ENCODE measurements at places on chromosomes 16 and 17.

DNA sequence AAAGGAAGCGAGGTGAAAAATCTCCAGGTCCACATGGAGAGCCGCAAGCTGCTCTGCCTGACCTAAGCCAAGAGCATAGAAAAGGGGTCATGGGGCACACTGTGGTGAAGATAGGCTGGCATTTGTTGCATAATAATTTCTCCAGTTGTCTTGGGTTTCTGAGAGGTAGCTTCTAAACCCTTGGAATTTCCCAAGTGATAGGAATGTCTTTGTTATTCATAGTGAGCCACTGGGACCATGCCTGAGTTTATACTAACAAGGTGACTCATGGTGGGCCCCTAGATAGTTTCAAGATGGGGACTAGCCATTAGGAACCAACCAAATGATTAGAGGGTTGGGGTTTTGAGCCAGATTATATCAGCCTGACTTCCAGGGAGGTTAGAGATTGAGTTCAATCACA, 25.6 kb downstream of the SOST start:
- no peak for DNase-seq

GRCh38 chr16:61887903-61888302, 148.3 kb downstream of the CDH8 start:
- peak; percentile 83 for DNase-seq

GRCh38 chr17:66461343-66461995, 159.1 kb downstream of the PRKCA start:
- DNase-seq, result no peak

DNA sequence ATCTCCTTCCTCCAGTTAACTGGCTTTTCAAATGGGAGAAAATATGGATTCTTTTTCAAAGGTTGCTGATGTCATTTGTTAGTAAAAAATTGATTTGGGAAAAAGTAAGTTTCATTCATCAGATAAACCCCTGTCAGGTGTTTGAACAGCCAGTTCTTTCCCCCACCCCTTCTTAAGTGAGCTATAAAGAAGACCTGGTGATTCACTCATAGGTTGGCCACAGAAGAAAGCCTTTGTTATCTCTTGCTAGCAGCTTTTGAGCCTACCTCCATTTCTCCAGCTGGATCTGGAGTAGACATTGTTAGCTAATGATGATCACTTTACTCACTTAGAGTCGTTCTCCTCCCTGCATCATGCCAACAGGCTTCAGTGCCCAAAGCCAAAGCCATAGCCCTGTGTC, 63.0 kb downstream of the NLK start:
- DNase-seq, result no peak

DNA sequence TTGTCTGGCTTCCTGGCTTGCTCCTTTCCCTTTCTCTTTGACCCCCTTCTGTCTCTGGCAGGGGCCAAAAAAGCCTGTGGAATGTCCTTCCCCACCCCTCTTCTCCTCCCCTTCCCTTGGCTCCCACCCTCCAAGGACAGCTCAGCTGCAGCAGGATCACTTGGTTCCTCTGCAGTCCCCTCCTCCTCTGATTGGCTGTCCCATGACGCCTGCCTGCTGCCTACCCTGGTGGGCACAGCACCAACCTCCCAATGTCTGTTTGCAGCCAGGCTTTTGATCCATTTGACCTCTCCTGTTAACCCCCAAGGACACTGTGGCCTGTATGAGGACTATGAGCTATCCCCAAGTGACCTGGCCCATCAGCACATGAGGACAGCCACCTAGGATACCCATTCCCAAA, 14.8 kb upstream of the MTMR4 start:
- peak; percentile 48 for DNase-seq

GRCh38 chr17:77632619-77633018, 325.9 kb upstream of the TNRC6C start:
- DNase-seq, result no peak

DNA sequence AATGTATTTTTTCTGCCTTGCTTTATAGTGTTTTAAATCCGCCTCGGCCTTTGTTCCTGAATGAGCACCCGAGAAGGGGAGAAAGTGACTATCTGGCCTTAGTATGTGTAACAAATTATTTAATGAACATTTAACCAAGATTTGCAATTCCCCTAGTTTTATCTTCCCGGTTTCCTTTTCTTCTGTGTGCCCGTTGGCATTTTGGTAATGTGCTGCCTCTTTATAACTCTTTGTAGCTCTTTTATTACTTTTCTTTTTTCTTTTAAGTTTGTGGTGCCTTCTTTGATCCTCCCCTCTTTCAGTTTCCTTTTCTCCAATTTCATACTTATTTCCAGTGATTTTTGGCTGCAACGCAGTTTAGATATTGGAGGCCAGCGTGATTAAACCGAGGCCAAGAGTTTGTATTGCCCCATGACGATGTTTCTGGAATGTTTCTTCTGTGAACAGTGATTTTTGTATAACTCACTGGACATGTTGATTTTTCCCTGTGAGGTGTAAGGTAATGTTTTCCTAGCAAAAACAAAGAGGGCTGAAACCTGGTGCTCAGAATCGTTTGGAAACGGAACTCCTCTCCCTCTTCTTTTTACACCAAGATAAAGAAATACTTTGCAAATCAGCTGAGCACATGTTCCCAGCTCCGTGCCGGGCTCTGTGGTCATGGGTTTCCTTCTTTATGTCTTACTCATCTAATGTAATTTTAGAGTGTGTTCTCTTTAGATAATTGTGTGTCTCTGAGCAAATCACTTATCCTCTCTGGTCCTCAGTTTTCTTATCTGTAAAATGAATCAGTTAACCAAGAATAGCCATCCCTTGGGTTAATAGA, 344.3 kb downstream of the WWOX start:
- no peak for DNase-seq

- DNase-seq, result no peak
Measured at GRCh38 chr16:85927959-85928358, 29.0 kb downstream of the IRF8 start.

GRCh38 chr16:1857433-1858097, 14.4 kb downstream of the MEIOB start:
- no peak for DNase-seq

DNA sequence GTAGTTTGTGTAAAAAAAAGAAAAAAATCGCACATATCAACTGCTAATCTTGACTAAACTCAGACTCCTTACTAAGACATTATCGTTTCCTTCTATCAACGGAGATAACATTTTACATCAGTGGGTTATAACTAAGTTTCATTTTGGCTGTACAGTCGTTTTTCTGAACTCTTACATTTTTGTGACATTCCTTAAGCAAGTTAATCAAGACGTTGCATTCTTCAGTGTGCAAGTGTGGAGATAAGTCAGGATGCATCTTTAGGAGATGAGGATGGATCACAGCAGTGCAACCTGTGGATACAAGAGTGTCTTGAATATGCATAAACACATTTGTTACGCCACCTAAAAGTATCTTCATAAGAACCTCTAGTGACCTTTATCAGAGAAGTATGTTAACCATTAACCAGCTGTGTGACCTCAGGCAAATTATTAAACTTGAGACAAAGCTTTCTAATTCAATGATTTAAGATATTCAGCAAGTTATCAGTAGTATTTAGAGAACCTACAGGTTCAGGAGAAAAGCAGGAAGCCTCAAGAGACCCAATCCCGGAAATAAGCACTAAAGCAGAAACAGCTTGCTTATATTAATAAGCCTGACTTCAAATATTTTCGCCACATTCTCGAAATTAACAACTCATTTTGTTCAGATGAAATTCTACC, 9.4 kb downstream of the CMC2 start:
- DNase-seq, result no peak

GRCh38 chr17:56786989-56787482, 46.7 kb downstream of the C17orf67 start:
- no peak for DNase-seq

DNA sequence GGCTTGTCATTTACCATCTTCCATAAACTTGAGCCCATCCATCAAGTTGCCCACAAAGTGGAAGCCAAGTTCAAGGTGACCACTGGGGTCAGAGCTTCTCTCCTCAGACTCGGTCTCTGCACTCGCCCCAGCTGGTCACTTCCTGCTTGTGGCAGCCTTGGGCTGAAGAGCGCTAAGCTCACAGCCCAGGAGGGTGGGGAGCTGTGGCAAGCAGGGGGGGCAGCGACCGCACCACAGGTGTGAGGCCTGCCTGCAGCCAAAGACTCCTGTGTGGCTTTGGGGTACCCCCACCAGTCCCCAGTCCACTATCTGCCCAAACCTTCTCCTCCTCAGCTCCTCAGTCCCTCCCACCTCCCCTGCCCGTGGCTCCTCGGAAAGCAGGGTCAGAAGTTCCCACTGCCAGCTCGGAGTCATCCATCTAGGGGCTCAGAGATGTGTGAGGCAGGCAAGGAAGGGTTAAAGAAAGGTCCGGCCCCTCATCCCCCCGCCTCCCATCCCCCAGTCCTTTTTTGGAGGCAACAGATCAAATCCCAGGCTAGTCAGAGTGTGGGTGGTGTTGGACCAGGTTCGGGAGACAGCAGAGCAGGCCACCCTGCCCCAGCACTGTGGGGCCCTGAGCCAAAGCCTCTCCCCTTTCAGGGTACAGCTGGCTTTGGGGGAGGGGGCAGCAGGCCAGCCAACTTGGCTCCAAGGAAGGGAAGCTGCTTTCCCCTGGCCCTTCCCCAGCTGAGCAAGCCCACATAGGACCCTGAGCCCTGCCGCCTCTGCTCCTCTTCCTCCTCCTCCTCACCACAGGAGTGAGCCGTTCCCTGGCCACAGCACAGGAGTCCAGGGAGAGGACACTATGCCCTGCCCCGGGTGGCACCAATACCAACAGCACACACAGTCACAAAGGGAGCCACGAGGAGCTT, 3.2 kb downstream of the CSF3 start:
- DNase-seq, result no peak

DNA sequence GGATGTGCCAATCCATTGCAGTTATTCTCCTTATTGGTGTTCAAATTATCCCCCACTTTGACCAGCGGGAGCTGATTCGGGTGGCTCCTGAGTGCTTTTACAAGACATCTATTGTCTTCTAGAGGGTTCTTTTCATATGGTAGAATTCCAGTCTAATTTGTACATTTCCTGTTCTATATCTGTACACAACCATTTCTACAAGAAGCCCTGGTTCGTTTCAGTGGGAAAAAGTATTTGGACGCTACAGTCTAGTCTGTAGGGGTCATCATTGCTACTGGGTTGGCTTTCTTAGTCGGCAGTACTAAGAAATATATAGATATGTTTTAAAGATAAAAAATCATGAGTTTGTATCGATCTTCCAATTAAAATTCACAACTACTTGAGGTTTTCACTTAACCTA, 262.6 kb downstream of the MAP2K6 start:
- DNase-seq, result no peak

- DNase-seq, result no peak
Measured at GRCh38 chr17:4195306-4195705, 52.3 kb downstream of the CYB5D2 start.

DNA sequence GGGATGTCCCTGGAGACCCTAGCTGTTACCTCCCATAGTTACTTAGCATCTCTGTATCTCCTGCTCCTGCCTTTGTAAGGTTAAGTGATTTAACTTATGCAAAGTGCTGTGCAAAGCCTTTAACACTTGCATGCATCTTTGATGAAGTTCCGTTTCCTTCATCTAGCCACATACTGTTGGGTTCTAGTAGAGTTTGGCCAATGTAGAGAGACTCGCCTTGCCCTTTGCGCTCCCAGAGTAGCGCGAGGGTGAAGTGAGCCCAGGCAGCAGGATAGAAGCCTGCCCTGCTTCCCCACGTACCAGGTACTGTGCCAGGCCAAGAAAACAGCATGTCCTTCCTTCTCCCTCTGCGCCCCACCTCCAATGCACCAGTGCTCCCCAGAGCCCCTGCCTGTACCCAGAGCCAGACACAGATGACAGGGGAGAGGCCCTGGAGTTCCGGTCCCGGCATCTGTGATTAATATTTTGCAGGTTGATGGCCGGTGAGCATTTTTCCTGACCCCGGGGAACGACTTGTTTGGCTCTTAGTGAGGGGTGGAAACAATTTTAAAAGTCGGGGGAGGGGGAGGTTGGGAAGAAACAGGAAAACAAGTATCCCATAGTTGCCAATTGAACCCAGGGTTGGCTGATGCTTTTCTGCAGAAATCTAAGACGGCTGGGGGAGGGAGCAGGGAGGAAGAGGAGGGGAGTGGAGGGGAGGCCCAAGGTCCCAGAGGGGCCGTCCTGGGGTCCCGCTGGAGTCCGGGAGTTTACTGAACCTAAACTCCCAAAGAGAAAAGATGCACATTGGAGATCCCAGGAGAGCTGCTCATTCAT, 13.1 kb upstream of the CDC42EP4 start:
- DNase-seq, result no peak

DNA sequence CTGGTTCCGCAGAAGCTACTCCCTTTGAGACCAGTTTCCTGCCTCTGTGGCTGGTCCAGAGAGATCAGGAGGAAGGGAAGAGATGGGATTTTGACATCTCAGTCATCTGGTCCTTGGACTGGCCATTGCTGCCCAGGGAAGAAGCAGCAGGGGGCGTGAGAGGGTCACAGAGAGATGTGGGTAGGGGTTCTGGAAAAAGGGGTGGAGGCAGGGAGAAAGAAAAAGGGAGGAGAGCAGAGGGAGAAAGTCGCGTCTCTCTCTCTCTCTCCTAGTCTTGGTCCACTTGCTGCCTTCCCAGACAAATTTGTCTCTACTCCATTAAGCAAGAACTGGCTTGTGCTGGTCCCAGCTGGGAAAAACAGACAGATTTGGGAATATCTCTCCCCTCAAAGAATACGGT, 4.4 kb downstream of the SHBG start:
- DNase-seq, result no peak

Measured in posterior cingulate gyrus (tissue), 11 donors.